ENCODE measurements at places on chromosomes 3 and 15.

- no peak for DNase-seq
These were observed 201.9 kb upstream of the NECTIN3 start for GRCh38 chr3:110869736-110870135.

- no peak for DNase-seq
These were observed 66.0 kb downstream of the MYO1E start for GRCh38 chr15:59306520-59307164.

DNA sequence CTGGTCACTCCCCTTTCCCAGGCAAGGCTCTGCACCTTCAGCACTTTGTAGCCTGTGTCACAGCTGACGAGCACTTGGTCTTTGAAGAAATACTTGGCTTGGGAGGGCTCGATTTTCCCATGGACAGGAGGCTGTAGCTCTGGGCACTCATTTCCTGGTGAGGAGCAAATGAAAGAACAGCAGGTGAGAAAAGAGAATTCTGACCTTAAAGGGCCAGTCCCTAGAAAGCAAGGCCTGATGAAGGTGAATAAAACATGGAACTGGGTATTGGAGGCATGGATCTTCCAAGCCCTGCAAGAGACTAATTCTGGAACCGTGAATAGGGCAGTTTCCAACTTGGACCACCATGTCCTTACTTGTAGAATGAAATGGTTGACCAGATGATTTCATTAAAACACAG lies 39.9 kb downstream of the MASP1 start:
- no peak for DNase-seq

DNA sequence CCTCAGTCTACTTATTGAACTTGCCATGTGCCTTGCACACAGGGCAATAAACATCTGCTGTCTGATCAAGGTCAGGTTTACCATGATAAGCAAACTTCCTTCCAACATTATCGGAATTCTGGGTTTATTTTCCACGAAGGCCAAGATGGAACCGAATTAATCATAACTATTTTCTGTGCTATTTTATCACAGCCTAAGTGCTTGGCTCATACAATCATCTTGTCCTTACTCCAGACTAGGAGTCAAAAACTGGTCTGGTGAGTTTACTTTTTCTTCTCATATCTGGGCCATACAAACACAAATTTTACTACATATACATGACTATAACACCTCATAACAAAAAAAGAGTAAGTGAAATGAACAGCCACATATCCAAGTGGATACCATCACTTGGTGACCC lies 2.3 kb downstream of the FBN1 start:
- no peak for DNase-seq

DNA sequence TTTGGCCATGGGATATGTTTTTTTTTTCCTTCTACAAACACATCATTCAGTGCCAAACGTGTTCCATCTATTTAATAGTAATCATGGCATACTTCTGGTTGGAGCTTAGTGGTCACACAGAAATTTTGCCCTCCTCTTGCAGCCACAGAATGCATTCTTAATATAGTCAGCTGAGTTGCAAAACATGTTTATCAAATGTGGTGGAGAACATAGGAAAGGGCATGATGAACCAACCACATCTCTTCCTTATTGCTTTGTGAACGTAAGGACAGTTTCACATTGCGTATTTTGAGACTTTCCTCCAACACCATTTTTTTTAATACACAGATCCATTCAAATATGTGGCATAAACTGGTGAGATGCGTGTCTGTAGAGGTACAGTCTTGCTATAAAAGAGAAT lies 106.8 kb downstream of the BBX start:
- DNase-seq = no peak
